ENCODE measurements at places on chromosomes 12 and 14.

DNA sequence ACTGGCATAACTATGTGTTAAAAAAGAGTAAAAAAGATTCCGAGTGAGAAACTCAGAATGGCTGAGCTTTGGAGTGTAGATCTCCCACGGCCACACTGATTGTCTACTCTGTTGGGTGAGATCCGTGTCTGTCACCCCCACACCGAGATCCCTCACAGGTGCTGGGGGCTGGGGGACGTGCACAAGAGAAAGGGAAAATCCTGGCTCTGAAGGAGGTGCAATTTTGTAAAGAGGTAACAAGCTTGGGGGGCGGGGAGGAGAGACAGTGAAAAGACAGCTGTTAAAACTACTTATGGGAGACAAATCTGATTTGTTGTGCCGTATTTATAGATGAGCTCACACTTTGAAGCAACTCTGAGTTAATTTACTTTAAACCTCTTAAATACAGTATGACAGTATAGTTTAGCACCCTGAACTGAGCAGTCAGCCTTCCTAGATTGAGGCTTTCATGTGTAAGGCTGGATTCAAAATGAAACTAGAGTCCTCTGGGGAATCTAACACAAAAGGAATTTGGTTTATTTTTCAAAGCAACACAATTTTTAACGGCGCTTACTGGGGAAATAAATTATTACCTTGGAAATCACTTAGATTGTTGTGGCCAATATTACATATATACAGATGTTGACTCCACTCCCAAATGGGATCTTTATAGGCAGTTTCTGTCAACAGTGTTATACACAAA is 167.4 kb upstream of the RGS6 start:
- no peak for DNase-seq

GRCh38 chr12:30902596-30902995 is 24.0 kb upstream of the TSPAN11 start:
- no peak for DNase-seq

DNA sequence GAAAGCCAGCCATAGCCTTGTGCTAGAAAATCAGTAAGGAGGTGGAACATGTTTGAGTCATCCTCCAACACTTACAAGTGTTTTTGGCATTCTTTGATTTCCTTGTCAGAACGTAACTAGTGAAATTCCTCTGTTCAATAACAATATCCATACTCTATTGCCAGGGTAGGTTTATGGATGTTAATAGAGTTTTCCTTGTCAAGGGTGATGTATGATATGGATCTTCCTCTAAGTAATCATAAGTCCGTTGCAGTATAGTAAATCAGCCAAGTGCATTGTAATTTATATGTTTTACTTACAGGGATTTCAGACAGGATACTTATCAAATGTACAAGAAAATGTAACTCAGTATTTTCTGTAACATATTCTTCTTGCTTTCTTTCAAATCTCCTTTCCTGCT is 19.4 kb downstream of the NAV3 start:
- DNase-seq, result no peak

DNA sequence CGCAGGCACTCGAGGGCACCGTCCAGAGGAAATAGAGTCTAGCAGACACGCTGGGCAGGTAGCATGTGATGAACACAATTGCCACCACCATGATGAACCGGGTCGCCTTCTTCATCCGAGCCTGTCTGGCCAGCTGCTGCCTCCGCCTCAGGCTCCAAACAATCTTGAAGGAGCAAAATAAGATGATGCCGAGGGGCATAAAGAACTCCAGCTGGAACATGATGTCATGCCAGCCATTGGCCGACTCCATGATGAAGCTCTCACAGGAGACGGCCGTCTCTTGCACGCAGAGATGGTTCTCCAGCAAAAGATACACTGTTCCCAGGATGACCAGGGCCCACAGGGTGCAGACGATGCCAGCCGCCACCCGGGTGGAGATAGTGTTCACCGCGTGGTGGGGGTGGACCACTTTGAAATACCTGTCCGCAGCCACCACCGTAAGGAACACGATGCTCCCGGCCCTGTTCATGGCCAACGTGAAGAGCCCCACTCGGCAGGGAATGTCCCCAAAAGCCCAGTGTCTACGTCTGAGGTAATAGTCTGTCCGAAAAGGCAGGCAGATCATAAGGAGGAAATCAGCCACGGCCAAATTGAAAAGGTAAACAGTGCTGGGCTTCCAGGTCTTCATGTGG is 945 bp downstream of the HCAR1 start:
- DNase-seq, result no peak

DNA sequence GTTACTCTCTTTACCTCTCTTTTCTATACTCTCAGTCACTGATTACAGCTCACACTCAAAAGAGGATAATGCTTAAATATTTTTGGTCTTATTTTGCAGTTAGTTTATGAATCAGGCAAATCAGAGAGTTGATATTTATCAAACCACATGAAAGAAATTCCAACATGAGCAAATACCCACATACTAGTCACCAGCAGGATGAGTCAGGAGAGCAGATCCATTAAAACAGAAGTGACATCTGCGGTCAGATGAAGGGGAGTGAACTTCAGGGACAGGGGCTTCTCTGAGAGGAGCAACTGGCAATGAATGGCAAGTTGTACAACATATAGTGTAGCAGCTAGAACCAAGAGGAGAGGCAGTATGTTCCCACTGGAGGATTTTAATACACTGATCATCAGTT is 258.7 kb downstream of the SYT10 start:
- DNase-seq, result peak; percentile 93

DNA sequence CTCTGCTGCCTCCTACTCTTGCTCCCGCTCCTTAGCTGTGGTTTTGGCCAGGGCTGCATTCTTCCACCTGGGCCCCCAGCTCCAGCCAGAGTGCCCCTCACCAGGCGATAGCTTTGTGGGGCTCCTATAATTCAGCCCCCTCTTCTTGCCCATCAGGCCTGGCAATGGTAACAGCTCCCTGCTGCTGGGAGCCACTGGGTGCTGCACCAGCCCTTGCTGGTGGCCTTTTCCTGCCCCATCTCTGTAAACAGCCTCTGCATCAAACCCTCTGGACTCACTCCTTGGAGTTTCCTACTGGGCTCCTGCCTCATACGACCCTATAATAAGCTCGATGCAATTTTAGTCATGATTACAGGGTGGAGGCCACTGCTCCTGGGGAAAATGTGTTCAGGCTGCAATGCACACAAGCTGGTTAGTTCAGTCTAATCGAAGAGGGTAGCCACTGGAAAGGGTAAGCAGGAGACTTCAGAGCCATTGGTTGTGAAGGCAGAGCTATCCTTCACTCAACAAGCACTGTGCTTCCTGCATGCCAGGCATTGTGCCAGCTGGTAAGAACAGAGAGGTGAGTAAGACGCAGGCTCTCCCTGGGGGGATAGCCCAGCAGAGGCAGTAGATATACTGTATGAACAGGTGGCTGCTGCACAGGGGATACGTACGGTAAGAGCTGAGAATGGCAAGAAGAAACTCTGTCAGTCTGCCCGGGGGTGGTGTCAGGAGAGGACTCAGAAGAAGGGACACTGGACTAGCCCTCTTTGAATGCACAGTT is 24.7 kb downstream of the CLMN start:
- DNase-seq, result peak; percentile 56

DNA sequence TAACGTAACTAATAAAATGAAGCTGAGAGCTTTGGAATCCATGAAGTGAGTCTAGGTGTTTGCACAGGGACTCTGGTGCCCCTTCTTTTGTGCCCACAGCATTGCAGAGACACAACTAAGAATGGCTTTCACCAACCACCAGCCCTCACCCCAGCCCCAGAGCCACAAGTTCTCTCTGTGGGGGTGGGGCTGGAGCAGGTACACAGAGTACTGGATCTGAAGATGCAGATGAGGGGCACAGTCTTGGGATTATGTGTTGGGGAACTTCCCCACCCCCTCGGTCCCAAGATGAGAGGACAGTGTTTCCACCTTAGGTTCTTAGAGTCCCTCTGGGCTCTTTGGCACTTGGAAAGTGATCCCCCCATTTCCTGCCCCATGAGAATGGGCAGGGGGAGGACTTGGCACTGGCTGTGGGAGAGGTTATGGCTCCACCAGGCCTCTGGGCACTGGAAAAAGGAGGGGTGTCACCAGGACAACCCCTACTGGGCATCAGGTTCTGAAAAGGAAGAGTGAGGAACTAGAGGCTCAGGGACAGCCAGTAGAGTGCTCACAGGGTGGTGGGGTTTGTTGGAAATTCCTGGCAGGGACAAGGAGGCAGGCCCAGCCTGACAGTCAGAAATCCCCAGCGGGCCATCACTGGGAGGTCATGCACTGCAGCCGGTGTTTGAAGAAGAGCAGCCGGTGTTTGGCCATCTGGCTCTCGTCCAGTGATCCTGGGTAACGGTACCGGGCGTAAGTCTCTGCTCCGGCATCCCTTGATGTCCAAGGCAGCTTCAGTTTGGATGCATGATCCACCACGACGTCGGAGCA is 6.7 kb downstream of the B4GALNT1 start:
- DNase-seq, result no peak

- no peak for DNase-seq
Measured at GRCh38 chr14:40574780-40575179, 1031.9 kb upstream of the LRFN5 start.

DNA sequence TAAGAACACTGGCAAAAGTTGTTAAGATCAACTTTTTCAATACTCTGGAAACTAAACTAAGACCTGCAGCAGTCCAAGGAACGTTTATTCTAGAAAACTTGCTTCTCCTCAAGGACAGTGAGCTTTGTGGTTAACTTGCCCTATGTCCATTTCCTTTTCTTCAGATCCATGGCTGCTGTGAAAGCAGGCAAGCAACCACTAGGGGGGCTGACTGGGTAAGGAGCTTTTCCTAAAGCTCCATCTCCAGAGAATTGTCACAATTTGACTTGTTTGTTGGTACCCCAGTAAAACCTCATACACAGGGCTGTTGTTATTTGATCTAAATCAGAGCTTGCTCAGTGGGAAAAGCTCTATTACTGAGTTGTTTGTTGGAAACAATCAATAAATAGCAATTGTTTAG is 10.1 kb upstream of the RPL10L start:
- DNase-seq, result no peak

- DNase-seq, result peak; percentile 66
Measured at GRCh38 chr12:122421187-122421820, 1.2 kb downstream of the CLIP1 start.

- no peak for DNase-seq
Measured at GRCh38 chr12:4610481-4610880, 38.4 kb downstream of the AKAP3 start.

DNA sequence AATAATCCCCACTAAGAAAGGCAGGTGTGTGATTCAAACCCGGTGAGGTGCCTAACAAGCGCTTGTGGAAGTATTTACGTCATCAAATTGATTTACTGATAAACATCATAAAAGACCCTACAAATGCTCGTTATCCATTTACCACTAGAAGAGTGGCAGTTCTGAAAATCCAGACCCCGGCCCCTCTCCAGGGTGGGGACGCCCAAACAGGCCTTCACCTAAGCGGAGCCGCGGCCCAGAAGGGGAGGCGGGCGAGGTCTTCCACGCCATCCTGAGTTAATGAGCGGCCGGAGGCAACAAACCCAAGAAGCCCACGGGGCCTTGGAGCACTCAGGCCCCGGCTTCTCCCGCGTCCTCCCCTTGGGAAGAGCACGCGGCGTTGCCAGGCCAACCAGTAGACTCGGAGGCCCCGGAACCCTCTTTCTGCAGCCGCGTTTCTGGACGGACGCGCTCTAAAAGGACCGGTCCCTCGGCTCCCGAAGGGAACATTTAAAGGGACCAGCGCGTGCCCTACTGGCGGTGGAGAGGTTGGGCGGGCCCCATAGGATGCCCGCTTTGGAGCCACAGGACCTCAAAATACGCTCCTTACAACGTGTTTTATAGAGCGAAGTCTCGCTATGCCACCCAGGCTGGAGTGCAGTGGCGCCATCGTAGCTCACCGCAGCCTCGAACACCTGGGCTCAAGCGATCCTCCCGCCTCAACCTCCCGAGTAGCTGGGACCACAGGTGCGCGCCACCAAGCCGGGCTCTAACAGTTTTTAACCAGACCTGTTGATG is 3.5 kb downstream of the PTPN21 start:
- peak; percentile 76 for DNase-seq

GRCh38 chr12:130083734-130084133 is 78.5 kb upstream of the FZD10 start:
- DNase-seq, result peak; percentile 38

DNA sequence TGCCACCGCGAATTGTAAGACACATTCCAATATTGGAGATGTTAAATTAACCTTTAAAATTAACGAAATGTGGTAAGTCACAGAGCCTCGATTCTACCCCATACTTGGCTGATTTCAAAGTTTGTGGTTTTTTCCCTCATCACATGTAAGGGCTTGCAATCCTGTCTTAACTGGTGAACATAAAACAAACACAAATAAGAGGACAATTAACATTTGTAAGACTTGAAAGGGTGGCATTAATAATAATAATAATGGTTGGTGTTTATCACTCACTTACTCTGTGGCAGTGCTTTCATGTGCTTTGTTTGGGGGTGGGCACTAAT is 26.6 kb downstream of the PPFIBP1 start:
- peak; percentile 57 for DNase-seq

DNA sequence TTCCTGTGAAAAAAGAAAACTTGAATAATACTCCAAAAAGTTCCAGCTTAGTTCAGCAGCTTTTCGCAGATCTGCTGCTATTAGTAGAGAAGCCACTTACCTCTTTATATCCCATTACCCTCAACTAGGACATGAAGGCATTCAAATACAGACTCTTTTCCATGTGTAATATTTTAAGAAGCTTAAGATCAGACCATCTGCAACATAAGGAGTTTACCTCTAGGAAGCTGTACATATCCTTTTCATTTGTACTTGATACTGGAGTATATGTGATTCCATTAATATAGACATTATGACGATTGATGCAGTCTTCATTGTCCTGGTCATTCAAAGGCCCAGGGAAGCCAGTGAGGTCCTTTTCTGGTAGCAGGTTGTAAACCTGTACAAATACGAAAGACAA is 20.4 kb downstream of the A2M start:
- no peak for DNase-seq

DNA sequence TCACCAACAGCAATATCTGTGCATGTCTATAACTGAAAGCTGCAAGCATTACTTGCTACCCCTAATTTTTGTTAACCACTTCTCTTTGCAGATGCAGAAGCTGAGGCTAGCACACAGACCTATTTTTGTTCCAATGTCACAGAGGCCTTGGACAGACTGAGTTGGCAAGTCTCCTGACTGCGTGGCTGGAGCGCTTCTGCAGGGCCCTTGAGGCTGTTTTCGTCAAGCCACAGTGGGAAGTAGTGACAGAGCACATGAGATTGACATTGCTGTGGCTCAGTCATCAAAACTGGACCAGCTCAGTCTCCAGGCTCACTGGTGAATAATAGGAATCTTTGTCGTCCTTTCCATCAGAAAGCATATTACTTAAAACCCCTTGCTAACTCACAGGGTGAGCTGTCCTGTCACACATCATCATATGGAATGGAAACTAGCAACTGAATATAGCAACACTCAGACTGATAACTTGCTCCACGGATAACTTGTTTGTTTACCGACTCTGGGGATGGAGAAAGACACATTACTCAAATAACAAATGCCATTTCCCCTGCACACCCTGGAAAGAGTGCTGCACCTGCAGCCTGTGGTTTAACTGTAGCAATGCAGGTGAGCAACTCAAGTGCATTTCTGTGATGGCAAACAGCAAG is 43.6 kb upstream of the DDX11 start:
- DNase-seq, result no peak

- no peak for DNase-seq
Measured at GRCh38 chr14:80468331-80469122, 257.2 kb upstream of the DIO2 start.

- DNase-seq, result peak; percentile 94
Measured at GRCh38 chr14:68544081-68544892, 248.6 kb downstream of the ZFP36L1 start.
